ENCODE measurements at places on chromosomes 6 and 20.

- DNase-seq, result no peak
Observed at GRCh38 chr20:19397666-19398065, 185.2 kb downstream of the SLC24A3 start.

GRCh38 chr6:85435851-85436250 lies 14.0 kb upstream of the NT5E start:
- DNase-seq, result no peak

DNA sequence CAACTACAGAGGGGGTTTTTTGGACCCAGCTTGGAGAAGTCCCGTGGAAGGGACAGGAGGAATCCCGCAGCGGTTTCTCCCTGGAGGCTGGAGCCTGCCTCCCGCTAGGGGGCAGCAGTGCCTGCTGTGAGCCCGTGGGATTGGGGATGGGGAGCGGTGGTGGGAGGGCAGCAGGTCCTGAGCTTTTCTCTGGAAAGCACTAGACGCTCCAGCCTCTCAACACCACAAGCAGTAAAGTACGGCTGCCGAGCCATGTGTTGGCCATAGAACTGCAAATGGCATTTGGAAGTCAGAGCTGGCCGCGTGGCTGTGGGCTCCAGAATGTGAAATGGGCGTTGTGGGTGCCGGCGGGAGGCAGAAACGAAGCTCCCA lies 47.8 kb downstream of the GMPR start:
- peak; percentile 55 for DNase-seq

DNA sequence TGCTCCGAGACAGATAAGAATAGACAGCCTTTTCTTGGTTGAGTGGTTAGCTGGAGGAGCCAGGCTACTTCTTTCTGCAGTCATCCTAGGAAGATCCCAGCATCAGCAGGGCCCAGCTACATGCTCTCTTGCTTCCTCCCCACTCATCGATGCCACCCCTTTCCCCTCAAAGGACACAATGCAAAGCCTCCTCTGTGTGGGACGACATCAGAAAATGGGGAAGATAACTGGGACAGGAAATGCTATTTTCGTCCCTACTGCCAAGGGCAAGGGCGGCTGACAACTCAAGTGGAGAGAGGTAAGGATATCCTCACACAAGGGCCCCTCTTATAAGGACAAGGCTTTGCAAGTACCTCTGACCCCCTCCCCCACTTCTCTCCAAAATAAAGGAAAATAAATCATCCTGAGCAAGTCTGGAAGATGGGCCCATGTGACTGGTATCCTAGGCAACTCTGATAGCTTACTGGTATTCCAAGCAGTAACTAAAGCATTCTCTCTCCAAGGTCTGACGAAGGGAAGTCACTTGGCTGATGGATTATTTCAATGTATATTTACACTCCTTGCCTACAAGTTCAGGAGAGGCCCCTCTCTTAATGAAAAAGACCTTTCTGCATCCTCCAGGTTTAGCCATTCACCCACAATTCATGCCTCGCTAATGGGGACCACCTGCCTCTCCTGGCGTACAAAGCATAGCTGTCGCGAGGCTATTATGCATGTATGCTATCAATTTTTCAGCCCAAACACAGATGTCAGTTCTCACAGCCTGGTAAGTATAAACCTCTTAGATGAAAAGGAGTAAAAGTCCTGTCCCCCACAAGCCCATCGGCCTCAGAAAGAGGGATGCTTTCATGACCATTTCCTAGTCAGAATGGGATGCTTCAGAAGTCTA lies 11.3 kb downstream of the ELMO2 start:
- no peak for DNase-seq

DNA sequence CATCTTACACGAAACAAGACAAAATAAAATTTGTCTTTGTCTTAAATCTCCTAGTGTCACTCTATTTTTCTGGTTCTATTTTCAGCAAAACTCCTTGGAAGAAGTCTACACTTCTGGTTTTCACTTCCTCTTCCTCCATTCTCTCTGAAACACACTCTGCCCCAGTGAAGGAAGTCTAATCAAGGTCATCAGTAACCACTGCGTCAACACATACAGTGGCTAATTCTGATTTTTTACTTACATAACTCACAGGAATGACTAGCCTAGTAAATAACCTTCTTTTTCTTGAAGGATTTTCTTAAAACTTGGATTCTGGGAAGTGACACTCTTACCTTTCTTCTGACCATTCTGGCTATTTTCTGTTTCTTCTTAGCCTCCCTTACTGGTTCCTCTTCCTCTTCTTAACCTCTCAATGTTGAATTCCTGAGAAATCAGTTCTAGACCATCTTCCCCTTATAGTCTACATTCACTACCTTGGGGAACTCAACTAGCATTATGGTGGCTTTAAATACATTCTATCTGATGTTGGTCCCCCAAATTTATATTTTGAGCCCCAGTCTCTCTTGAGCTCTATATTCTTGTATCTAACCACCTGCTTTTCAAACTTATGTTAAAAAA lies 37.5 kb downstream of the AIG1 start:
- no peak for DNase-seq

Data from EL (cell line).